AG04449 (cell line): ENCODE measurements at places on chromosomes 11 and 22.

DNA sequence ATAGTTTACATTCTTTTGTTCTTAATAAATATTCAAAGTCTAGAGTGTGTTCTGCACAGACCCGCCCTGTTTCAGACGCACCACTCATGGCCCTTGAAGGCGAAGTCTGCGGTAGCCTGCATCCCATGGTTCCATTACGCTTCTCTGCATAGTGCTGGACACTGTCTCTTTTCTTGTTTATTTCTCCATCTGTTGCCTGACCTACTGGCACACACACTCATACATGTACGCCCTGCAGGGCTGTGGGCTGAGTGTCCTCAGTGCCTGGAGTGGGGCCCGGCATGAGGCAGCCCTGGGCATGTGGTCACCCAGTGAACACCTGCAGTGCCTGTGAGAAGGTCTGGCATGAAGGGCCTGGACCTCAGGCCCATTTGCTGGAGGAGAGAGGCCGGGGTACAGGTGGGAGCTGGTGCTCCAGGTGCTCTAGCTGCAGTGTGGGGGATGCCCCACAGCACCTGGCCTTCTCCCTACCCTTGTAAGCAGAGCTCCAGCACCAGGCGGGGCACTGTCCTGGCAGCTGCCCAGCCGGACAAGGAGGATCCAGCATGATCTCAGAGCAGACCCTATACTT, 404.1 kb downstream of the TBC1D22A start:
- no peak for DNase-seq

GRCh38 chr11:19242179-19242932, 1.6 kb upstream of the E2F8 start:
- DNase-seq = no peak

DNA sequence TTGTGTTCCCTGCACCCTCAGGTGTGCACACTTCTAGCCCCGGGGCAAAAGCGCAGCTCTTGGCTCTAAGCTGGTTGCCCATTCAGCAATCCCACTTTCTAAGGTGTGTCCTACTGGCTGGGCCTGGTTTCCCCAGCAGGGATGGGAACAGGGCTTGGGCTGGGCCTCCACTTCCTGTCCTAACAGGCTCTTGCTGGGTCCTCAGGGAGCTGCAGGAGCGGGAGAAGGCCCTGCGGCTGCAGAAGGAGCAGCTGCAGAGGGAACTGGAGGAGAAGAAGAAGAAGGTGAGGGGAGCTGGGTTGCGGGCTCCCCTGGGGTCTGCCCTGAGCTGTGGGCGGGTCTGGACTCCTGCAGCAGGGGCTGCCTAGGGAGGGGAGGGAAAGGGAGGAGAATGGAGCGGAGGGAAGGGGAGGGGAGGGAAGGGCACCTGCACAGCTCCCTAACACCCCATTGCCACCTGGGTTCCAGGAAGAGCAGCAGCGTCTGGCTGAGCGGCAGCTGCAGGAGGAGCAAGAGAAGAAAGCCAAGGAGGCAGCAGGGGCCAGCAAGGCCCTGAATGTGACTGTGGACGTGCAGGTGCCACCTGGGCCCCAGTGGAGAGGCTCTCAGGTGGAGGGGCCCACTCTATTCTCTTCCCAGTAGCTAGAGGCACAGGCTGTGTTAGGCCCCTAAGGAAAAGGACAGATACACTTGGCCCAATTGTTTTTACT, 24.6 kb downstream of the INCENP start:
- DNase-seq = no peak

DNA sequence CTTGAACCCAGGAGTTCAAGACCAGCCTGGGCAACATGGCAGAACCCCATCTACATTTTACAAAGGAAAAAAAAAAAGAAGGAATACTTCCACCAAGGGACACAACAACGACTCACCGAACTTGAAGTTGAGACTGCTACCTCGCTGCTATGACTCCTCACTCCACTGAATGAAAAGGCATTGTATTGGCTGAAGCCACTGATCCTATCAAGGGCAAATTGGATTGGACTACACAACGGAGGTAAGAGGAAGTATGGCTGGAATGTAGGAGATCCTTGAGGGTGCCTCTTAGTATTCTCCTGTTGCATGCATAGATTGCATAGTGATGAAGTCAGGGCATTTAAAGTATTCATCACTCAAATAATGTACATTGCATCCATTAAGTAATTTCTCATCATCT, 97.9 kb downstream of the CWF19L2 start:
- DNase-seq = no peak

DNA sequence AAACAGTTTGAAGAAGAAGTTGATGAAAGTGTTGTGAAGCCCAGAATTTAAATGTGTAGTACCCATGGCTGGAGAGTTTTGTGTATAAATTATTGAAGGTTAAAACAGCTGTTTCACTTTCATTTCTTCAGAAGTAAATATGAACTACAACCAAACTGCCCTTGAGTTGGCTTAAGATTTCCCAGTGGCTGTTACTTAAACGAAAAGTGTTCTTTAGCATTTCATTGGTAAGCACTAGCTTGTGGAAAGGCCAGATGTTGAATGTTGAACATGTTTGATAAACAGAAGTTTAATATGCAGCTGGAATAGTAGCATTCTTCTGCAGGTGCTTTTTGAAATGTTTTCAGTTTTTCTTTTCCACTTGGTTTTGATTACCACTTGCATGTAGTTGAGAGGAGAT, 83.2 kb upstream of the TNRC6B start:
- no peak for DNase-seq

DNA sequence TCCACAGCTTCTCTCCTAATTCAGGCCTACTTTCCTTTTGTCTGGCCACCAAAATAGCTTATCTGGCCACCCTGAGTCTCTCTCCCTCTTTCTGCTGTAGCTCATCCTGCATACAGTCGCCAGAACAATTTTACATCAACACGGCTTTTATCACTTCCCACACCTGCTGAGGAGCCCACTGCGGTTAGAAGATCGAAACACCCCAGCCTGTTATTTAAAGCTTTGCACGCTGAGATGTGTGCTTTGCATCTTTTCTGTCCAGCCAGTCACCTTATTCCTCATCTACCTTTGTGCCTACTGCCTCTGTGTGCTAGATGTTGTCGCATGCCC, 96.0 kb downstream of the COMMD9 start:
- no peak for DNase-seq

GRCh38 chr22:26285632-26286031, 116.4 kb downstream of the SEZ6L start:
- DNase-seq = no peak

DNA sequence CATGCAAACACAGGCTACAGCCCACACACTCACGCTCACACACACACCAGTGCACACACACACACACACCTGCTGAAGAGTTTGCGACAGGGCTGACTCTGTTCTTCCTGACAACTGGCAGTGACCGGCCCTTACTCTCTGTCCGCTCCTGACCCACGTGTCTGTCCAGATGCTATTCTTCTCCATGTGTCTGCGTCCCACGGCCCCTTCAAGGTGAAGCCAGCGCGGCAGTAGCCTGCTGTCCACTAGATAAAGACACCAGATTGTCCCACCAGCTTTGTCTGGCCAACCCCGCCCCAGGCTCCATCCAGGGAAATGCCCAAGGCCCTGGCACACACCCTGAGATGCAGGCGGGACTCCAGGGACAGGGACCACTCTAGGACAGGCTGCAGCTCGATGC, 713.9 kb downstream of the BRD1 start:
- DNase-seq = no peak

DNA sequence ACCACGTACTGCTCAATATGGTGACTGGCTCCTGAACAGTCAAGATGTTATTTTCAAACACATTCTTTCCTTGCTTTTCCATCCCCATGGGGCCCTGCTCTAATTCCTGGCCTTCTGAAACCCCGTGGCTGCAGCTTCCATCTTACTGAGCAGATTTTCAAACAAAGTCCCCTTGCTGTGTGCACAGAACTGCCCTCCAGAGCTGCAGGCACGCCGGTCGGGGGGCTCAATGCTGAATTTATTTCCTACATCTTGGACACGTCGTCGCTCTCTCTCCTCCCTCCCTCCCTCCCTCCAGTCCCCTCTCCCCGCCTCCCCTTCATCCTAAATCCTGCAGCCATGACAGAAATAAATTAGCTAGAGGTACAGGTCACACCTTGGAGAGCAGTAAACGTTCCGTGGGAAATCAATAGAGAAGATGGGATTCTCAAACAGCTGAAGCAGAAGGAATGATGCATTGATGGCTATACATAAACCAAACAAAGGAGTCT, 243.1 kb upstream of the BLID start:
- DNase-seq = no peak

DNA sequence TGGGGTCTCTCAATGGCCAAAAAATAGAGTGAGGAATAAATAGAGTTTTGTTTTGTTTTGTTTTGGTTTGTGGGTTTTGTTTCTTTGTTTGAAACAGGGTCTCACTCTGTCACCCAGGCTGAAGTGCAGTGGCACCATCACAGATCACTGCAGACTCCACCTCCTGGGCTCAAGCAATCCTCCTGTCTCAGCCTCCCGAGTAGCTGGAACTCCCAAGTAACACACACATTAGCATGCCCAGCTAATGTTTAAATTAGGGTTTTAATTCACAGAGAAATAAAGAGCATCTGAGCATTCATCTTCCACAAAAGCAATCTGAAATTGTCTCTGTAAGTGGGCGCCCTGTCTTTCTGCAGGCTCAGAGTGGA, 9.2 kb upstream of the IFITM3 start:
- no peak for DNase-seq

GRCh38 chr11:73200256-73200655, 17.8 kb upstream of the P2RY2 start:
- no peak for DNase-seq

DNA sequence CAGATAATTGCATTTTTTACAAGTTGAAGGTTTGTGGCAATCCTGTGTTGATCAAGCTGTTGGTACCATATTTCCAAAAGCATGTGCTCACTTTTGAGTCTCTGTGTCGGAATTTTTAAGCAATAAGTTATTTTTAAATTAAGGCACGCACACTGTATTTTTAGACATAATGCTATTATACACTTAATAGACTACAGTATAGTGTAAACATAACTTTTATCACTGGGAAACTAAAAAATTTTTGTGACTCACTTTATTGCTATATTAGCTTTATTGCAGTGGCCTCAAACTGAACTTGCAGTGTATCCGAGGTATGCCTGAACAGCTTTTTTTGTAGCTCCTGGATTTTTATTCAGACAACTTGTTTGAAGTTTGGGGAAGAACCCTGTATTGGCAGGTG, 31.3 kb upstream of the RRM1 start:
- DNase-seq = no peak

- DNase-seq = no peak
These were observed 89.9 kb downstream of the OR4A15 start for GRCh38 chr11:55457641-55458040.

GRCh38 chr11:8987446-8987845, 16.4 kb downstream of the NRIP3 start:
- DNase-seq = no peak

- DNase-seq = no peak
These were observed 617.3 kb downstream of the NTM start for GRCh38 chr11:131987703-131988102.

- no peak for DNase-seq
These were observed 11.8 kb downstream of the UPB1 start for GRCh38 chr22:24506802-24507438.

DNA sequence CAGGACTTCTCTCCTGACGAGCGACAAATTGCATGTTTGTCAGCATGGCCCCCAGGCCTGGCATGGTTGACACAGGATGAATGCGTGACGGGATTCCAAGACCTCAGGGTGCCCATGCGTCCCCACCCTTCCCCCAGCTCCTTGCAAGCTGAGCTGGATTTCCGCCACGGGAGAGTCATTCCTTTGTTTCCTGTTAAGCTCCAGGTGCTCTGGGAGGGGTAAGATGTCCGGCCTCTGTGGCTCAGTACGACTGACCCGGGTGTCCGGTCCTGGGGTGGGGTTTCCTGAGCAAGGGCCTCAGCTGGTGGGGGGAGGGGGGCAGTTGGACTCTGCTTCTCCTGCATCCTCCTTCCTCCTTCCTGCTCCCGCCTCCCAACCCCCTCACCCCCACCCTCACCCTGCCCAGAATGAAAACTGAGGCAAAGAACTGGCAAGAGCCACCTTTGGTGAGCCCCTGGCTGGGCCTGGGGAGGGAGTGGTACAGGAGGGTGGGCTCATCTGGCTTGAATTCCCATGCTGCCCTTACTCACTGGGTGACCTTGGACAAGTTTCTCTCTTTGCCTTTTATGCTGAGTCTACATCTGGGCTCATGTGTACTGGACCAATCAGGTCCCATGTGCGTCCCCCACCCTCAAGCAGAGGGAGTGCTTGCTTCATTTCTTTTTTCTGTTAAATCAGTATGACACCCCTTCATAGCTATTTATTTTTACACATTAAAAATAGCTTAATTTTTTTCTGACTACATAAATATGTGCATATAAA, 2.5 kb downstream of the CDC42EP2 start:
- no peak for DNase-seq
